Stimulated activated CD4-positive, alpha-beta T cell treated with anti-CD3 and anti-CD28 coated beads, Interleukin-2, amount 100 ng/mL, for 24 hours (primary cell): ENCODE measurements at places on chromosomes 3 and 15.
A peak's percentile ranks its signal among the peaks of the same experiment; 100 is the strongest.

DNA sequence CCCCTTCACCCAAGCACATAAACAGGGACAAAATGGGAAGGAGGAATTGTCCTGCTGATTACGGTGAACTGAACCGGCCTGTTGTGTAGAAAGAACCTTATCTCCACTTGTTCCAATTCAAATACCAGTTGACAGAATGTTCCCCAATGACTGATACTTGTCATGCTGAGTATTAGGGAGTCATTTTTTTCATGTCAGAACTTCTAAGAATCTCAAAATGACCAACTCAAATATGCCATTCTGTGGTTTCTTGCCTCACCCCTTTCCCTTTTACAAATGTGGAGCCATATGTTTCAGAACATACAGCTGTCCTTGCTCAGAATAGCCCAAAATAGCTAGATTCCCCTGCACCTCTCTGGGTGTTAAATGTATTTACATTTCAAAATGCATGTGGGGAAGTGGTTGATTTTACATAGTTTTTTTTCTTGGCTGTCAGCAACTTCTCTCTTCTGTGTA is 405.9 kb upstream of the TBL1XR1 start:
- DNase-seq = no peak

DNA sequence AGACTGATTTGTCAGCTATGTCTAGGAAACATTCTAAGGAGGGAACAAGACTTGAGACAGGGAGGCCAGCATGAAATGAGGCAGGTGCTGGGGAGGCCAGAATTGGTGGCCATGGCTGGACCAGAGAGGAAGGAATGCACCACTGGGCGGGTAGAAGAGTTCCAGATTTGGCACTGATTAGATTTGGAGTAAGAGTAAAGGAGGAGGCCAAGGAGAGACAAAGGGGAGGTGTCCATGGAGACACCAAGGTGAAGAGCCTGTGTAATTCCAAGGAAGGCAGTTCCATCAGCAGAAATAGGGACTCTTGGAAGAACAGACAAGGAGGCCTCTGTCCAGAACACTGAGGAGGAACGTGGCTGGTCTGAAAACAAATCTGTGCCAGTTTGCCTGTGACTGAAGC is 1.8 kb downstream of the ARNT2 start:
- no peak for DNase-seq

GRCh38 chr15:99447497-99448371 is 118.0 kb upstream of the MEF2A start:
- DNase-seq = peak; percentile 43

DNA sequence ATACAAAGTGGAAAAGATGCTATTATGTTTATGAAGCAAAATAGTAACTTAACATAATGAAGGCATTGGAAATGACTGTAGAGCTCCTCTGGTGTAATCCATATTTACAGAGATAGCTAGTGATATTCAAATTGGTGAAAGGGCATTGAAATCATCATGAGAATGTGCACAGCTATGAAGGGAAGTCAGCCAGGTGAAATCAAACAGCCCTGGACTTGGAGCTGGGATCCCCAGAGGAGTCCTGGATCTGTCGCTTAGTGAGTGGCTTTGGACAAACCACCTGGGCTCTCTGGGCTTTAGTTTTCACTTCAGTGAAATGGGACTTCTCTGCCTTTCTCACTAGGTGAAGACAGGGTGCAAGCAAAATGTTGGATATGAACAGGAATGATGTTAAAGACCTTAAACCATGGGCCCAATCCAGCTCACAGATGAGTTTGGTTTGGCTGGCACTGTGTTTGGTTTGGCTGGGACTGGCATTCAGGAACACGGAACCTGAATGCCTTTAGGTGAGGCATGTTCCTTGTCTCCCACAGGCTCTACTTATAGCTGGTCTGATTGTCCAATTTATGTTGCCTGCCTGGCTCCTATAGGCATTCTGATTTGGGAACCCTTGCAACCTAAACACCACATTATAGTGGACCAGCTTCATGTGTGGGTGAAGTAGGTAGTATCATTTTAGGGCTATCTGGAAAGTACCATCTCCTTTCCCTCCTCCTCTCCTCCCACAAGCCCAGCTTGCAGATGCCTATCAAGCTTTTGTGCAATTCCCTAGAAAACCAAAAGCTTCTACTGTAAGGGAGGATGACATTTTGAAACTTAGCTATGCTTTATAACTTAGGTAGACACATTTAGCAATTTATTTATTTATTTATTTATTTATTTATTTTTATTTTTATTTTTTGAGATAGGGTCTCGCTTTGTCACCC is 110.6 kb upstream of the TNFAIP8L3 start:
- DNase-seq = no peak

GRCh38 chr3:32186097-32186496 is 52.4 kb upstream of the CMTM8 start:
- no peak for DNase-seq

GRCh38 chr3:58627570-58627885 is 39.0 kb downstream of the FAM3D start:
- no peak for DNase-seq

DNA sequence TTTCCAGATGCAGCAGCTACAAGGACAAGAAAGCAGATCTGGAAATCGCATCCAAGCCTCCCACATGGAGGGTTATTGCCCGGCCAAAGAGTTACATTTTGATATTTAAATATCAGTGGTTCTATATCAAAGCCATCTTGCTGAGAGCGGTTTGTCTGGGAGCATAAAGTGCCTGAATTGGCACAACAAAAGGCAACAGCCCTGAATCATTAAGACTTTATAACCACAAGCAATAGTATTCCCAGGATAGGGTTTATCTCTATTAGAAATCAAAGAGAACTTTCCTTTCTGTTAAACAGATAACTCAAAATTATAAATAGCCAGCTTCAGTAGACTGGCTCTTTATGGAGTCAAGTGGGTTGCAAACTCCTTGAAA is 564.7 kb downstream of the ROBO1 start:
- DNase-seq = no peak

GRCh38 chr3:123066896-123067688 is at the start of gene PDIA5:
Gene PDIA5, plus strand, starts transcription at chr3:123067025. Its CDS starts 140 bp downstream, at chr3:123067165.
- DNase-seq = peak; percentile 89

- no peak for DNase-seq
Observed at GRCh38 chr3:4904811-4905695, 74.2 kb upstream of the BHLHE40 start.

DNA sequence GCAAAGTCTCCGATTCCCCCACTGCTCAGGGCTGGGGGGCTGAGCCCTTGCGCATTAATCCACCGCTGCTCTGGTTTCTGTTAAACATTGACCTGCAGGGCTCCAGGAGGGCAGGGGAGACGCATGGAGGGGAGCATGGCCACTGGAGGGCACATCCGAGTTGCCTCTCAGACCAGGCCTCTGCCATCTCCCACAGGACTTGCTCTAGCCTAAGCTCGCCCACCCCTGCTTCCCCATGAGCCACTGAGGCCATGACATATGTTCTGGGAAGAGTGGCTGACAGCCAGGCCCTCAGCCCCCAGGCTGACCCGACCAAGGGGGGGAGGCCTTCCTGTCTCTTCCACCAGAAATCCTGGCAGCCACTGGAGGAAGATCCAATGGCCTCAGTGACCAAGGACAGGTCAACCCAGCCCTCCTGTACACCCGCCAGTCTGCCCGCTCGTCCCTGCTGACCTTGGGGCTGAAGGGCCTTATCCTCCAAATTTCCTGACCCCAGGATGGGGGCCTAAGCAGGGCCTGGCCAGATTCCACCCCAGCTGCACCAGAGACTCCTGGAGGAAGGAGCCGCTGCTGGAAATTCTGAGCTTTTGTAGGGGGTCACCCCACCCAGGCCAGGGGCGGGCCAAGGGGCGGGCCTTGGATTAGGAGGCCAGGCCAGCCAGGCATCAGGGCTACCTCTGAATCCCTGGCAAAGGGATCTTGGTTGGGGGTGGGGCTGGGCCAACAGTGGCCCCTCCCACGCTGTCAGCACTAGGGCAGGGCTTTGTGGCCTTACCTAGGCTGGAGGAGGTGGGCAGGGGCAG is at the start of gene HYAL1:
HYAL1 (minus strand) TSS at position 562 of the 803 bp plus-strand sequence. CDS start 618 bp downstream, outside the sequence.
- DNase-seq = no peak

- no peak for DNase-seq
Observed at GRCh38 chr15:48507416-48508065, 138.0 kb downstream of the FBN1 start.
